Right atrium auricular region (tissue), 2 donors: ENCODE measurements at places on chromosomes 11 and 22.
A peak's percentile ranks its signal among the peaks of the same experiment; 100 is the strongest.

DNA sequence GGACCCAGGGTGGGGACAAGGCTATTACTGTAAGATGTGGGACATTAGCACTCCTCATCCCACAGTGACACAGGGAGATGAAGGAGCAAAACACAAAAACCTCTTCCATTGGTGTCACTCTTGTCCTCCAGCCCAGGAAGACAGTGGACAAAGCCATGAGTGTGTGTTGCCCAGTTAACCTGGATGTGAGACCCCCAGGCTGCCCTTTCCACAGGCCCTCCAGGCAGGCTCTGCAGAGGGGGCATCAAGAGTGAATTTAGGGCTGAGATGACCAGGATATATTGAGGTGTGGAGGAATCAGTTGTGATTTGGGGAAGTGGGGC is 111.3 kb downstream of the GGTLC2 start:
- no peak for DNase-seq

- DNase-seq, result no peak
These were observed 1.1 kb upstream of the RAC2 start for GRCh38 chr22:37244922-37245722.

DNA sequence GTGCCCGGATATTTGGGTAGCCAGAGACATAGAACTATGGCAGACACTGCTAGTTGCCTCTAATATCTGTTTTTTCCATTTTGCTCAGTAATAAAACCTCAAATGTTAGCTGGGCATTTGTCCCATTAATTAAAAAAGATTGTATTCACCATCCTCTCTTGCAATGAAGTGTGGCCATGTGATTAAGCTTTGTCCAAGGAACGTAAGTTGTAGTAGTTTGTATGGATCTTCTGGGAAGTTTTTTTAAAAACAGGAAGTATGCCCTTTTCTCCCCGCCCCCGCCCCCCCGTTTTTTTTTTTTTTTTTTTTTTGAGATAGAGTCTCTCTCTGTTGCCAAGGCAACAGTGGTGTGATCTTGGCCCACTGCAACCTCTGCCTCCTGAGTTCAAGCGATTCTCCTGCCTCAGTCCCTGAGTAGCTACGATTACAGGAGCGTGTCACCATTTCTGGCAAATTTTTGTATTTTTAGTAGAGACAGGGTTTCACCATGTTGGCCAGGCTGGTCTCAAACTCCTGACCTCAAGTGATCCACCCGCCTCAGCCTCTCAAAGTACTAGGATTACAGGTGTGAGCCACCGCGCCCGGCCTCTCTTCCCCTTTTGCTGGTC is 1.7 kb upstream of the TMEM135 start:
- DNase-seq, result no peak

DNA sequence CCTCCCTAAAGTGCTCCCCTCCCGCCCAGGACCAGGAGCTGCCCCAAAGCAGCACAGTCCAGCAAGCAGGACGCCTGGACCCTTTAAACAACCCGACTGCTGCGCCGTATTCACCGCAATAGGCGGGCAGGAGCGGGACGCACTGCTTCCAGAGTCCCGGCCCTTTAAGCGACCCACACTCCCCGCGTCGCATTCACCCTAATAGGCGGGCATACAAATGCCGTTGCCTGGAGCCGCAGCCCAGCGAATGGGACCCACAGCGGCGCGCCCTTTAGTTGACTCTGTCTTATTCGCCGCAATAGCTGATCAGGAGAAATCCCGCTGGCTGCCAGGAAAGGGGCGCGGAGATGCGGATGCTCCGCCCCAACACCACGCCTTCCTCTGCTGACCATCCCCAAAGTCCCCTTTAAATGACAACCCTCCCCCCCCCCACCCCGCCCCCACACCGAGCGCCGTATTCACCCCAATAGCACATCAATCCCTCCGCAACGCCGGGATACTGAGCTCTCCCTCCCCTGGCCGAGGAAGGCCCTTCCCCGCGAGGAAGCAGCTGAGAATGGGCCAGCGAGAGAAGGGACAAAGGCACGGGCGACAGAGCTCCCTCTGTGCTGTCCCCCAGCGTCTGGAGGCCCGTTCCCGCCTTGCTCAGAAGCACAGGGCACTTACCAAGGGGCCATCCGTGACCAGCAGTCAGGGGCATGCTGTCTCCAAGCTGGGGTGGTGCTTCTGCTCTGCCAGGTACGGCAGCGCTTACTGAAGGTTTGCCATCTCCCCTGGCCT is 4.7 kb downstream of the OSBPL5 start:
- DNase-seq, result peak; percentile 95

DNA sequence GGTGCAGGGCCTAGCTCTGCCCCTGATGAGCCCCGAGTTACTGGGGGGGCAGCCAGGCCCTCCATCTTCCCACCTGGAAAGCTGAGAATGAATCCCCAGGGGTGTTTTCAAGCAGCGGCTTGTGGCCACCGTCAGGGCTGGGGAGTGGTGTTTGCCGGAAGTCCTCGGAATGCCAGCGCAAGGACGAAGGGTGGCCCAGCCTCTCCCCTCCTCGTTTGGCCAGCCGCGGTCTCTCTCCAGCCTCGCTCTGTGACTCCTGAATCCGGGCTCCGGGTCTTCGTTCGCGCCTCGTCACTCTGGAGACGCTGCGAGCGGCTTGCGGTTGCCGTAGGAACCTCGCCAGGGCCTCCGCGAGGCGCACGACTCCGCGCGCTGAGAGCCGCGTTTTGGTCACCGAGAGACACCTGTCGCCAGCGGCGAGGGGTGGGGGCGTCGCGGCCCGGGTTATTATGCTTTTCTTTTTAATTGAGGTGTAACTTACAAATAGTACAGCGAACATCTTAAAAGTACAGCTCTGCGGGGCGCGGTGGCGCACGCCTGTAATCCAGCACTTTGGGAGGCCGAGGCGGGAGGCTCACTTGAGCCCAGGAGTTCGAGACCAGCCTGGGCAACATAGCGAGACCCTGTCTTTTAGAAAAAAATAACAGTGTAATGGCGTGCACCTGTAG is 6.3 kb upstream of the KDELR3 start:
- DNase-seq, result no peak

GRCh38 chr22:45878051-45878781 is 98.7 kb downstream of the WNT7B start:
- no peak for DNase-seq
